Glutamatergic neuron (in vitro differentiated cells): ENCODE measurements at places on chromosomes 11 and 22. TPM values are rescaled to one million over a fixed set of nuclear protein-coding genes. Genes with fewer than 3 reads are reported as not detected.

Gene A4GALT
- total RNA-seq: 61.4 TPM

Gene PICK1
- 44.8 TPM for total RNA-seq

Gene IGLL1
- not detected for total RNA-seq

Gene CYTH4
- not detected for total RNA-seq

Gene RFPL1
- not detected for total RNA-seq

Gene MS4A3
- total RNA-seq: not detected

Gene PRODH
- 4.0 TPM for total RNA-seq

Gene TP53AIP1
- 0.34 TPM for total RNA-seq

Gene PHF21B
- total RNA-seq: 113 TPM

Gene GAS2
- 11.7 TPM for total RNA-seq

Gene OR8H2
- not detected for total RNA-seq

Gene ADM2
- 37.6 TPM for total RNA-seq

Gene TMPRSS13
- total RNA-seq: 0.32 TPM

Gene OR52I1
- total RNA-seq: 0.27 TPM
